ENCODE measurements at places on chromosomes 7 and 10.

DNA sequence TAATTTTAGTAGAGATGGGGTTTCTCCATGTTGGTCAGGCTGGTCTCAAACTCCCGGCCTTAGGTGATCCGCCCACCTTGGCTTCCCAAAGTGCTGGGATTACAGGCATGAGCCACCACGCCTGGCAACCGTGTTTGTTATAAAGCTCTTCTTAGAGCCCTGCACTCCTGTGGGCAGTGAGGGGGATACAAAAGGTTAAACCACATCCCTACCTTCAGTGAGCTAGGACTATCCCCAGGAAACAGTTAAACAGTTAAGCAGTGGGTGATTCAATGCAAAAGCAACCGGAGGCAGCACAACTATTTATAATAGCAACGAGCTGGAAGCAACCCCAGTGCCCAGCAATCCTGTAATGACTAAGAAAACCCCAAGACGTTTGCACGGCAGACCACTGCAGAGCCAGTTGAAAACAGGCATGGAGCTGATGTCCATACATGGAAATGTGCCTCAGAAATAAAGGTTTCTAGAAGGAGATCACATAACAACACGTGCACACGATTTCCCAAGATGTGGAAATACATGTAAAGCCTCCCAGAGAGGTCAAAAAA is 107.2 kb upstream of the LYZL2 start:
- DNase-seq = no peak

- no peak for DNase-seq
Observed at GRCh38 chr10:49225218-49225876, 37.2 kb upstream of the TMEM273 start.

DNA sequence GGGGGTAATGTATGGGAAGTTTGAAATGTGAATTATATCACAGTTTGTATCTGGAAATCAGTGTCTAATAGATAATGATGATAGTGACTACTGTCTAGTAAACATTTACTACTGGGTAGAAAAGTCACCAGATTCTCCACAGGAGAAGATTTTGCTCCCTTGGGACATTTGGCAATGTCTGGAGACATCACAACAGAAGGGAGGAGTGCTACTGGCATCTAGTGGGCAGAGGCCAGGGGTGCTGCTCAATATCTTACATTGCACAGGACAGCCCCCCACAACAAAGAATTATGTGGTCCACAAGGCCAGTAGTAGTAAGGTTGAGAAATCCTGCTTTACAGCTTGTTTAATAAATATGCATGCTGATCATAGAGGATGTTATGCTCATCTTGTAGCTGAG is 92.3 kb upstream of the PRPS1L1 start:
- DNase-seq = no peak

- no peak for DNase-seq
Observed at GRCh38 chr10:27884185-27884641, 114.7 kb downstream of the ODAD2 start.

DNA sequence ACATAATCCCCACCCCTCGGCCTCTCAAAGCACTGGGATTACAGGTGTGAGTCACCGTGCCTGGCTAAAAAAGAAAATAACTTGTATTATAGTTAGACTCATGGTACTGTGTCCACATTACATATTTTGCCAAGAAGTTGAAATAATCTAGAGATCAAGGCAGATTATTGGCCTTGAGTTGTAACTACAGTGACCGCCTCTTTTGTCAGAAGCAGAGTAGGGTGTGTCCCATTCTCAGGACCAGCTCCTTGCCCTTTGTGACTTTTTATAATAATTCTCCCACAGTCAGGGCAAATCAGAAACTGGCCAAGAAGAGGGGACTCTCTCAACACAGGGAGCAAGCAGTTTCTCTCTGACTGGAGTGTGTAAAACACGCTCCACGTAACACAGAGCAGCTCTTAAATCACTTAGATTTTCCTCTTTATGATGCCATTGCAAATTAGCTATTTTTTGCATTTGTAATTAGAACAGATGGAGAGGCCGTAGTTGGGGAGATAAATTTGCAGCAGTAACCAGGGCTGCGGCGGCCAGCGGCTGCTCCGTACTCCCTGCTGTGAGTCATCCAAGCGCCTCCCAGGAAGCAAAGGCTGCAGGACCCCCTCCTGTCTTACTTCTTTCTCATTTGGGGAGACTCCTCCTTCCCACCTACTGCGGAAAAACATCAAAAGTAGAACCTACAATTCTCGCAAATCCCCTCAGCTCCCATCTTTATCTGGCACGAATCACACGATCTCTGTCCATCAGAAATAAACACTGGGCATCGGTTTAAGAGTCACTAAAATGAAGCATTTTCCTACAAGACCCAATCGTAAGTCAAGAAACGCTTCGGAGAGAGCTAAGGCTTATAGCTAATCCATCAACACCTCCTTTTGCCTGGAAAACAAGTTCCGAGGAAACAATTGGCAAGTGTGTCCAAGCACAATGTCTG is 32.1 kb upstream of the MSRB2 start:
- DNase-seq = no peak
